ENCODE measurements at places on chromosomes 16 and 17. TPM values are rescaled to one million over a fixed set of nuclear protein-coding genes. Genes with fewer than 3 reads are reported as not detected.

Gene SKAP1
- total RNA-seq = 0.94 TPM

Gene SDR42E1
- total RNA-seq = 7.7 TPM

Gene MYH8
- total RNA-seq = not detected

DNA sequence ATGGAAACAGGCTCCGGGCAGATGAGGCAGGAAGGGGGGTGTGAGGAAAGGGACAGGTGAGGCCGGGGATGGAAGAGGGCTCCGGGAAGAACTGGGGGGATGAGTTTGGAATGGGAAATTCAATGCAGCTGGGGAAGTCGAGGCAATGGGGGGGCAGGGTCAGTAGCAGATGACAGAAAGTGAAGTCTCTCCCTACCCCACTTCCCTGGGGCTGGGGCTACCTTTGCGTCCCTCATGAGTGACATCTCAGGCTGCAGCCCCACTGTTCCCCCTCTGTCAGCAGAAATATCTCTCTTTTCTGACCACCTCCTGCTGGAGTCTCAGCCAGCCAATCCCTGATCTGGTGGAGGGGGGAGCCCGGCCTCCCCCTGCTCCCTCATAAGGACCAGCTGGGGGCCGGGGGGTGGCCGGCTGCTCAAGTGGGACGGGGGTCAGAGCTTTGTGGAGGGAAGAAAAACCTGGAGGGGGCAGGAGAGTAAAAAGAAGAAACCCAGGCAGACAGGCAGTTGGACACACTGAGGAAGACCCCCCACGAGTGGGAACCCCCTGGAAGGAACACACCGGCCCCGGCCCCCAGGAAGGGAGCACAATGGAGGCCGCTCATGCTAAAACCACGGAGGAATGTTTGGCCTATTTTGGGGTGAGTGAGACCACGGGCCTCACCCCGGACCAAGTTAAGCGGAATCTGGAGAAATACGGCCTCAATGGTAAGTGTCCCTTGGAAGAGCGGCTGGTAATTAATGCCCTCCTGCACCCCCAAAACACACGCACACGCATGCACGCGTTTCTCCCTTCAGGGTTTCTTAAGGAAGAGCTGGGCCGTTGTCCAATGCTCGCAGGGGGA lies at the start of gene ATP2A1:
ATP2A1 (plus strand) TSS at position 406 of the 844 bp plus-strand sequence; CDS start at position 590, 184 bp downstream.
- no peak for DNase-seq

DNA sequence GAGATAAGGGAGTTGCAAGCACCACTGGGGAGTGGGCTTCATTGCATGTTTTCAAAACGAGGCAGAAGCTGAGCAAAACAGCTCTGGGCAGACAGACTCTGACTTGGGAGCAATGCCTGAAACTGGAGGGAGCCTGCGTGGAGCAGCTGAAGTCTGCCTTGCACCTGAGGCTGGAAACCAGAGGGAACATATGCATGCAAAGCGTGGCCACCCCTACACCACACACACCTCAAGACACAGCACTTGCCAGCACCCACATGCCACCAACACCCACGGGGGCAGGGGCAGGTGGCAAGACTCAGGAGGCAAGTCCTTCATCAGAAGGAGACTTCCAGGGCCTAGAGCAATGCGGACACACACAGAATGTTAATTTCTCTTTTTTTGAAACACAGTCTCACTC lies 45.8 kb downstream of the COTL1 start:
- no peak for DNase-seq

Gene CCL11
- total RNA-seq = not detected

DNA sequence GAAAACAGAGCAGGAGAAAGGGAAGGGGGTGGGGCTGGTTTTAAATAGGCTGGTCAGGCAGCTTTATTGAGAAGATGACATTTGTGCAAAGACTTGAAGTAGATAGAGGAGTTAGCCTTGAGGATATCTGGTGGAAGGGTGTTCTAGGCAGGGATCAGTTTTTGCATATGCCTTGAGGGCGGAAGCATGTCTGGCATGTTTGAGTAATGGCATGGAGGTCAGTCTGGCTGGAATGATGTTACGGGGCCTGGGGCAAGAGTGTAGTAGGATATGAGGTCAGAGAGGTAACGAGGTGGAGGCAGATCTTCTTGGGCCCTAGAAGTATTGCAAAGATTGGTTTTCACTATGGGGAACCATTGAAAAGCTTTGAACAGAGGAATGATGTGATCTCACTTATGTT lies 4.8 kb downstream of the RABEP1 start:
- DNase-seq = no peak

- DNase-seq = no peak
These were observed 1713.9 kb downstream of the TP53TG3F start for GRCh38 chr16:35173295-35173694.

- DNase-seq = no peak
These were observed 21.4 kb upstream of the ZFP90 start for GRCh38 chr16:68517606-68518166.

DNA sequence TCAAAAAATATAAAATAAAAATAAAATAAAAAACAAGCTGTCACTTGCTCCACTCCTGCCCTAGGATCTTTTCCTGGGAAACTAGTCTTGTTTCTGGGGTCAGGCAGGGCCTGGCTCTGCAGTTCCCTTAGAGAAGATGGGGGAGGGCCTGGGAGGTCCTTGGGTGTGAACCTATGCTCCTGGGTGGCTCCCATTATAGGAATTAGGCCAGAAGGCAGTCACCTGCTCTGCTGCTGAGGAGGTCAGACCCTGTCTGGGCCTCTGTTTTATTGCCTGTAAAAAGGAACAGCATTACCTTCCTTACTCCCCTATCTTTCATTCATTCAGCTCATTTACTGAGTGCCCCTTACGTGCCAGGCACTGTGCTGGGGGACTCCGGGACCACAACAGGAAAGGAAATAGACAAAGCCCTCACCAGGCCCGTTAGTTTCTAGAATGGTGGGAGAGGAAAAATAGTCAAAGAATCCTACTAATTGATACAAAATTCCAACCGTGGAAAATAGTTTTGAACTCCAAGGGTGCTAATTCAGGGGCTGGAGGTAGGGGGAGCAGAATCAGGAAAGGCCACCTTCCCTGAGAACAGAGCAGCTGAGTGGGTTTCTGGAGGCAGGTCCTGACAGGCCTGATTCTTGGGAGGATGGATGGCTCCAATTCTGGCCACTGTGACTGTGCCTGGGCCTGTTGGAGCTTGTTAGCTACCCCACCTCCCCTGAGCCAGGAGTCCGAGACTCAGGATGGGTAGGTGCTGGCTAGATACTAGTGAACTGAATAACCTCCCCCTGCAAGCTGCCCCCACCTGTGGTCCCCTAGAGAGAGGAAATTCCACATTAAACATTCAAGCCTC lies 1.3 kb upstream of the SLC46A1 start:
- DNase-seq = no peak

GRCh38 chr17:17155568-17155967 lies 50.6 kb downstream of the PLD6 start:
- DNase-seq = peak; percentile 34

- DNase-seq = no peak
These were observed 94.2 kb downstream of the HELZ start for GRCh38 chr17:67150826-67151225.

DNA sequence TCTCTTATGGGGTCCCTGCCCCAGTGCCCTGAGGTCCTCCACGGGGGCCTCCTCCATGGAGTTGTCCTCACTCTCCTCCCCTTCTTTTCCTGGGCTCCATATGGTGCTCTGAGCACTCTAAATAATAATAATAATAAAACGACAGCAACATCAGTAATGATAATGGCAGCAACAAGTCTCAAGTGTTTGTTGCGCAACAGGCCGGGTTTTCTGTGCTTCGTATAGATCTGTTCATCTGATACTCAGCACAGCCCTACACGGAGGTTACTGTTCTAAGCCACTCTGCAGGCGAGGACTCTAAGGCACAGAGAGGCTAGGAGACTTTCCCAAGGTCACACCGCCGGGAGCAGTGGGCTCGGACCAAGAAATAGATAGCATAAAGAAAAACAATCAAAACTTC lies 13.7 kb downstream of the CIBAR2 start:
- no peak for DNase-seq

Gene KRT33B
- not detected for total RNA-seq

DNA sequence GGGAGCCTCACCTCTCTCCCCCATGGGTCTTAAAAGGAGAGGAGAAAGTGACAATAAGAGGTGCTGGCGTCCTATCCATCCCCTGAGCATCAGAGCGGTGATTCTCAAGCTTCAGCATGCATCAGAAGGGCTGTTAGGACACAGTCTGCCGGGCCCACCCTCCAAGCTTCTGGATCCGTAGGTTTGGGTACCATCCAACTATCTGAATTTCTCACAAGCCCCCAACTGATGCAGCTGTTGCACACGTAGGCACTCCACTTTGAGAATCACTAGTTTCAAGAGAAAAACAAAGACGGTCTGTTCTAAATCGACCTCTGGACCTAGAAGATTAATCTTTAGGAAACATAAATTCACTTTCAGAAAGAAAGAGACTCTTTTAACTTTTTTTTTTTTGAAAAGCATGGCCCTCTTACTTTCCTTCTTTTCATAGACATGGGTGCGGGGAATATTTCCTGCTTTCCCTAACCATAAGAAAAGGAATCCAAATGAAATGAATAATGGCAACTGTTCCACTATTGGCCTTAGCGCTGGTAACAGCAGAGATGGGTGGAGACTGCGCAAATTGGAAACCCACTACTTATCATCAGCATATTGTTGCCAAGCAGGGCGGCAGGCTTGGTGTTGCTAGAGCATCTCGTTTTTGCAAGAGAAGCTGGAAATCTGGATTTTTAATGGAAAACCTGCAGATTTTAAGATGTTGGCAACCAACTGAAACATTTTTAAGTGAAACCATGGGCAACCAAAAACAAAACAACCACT lies 144.4 kb downstream of the GAS7 start:
- DNase-seq = no peak

Gene SHISA6
- 0.22 TPM for total RNA-seq

- DNase-seq = no peak
These were observed 63.7 kb upstream of the BCO1 start for GRCh38 chr16:81174644-81175324.

DNA sequence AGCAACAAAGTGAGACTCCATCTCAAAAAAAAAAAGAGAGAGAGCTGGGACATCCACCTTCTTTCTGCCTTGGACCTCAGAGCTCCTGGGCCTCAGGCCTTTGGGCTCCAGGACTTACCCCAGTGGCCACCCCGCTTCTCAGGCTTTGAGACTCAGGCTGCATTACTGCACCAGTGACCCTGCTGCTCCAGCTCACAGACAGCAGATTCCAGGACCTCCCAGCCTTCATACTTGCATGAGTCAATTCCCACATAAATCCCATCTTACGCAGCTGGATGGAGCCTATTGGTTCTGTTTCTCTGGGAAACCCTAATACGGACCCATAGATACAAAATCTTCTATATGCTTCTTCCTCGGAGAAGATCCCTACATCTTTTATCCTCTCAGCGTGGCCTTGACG lies 2.1 kb upstream of the CEP295NL start:
- no peak for DNase-seq

DNA sequence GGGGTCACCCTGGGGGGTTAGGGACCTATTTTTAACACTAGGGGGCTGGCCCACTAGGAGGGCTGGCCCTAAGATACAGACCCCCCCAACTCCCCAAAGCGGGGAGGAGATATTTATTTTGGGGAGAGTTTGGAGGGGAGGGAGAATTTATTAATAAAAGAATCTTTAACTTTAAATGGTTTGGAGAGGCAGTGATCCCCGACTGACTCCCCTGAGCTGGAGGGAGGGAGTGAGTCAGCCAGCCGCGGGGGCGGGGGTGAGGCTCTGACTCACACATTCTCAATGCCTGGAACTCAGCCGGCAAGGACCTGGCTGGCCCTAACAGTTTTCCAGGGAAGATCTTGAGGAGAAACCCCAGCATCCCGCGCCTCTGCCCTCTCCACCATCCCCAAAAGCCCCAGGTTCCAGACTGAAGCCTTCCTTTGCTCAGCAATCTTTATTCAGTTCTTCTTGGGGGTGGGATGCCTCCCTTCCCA lies 1.5 kb downstream of the HCFC1R1 start:
- DNase-seq = peak; percentile 97

DNA sequence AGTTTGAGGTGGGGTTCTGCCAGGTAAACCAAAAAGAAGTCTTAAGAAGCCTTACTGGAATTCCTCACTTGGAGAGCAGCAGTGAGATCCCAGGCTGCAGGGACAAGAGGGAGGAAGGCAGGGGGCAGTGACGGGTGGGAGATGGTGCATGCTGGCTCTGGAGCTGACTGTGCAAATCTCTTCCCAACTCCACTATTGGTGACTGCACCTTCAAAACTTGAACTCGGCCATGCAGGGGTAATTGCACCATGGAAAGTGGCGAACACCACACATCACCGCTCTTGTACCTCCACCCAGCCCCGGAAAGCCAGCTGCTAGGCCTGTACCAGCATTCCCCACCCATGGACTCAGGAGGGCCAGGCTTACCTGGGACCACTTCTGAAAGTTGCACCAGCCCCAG lies 51.4 kb upstream of the CDR2 start:
- no peak for DNase-seq

GRCh38 chr17:37488009-37488604 lies 1.6 kb upstream of the DUSP14 start:
- DNase-seq = peak; percentile 34

Gene NXN
- 16.5 TPM for total RNA-seq

Gene PIMREG
- not detected for total RNA-seq

DNA sequence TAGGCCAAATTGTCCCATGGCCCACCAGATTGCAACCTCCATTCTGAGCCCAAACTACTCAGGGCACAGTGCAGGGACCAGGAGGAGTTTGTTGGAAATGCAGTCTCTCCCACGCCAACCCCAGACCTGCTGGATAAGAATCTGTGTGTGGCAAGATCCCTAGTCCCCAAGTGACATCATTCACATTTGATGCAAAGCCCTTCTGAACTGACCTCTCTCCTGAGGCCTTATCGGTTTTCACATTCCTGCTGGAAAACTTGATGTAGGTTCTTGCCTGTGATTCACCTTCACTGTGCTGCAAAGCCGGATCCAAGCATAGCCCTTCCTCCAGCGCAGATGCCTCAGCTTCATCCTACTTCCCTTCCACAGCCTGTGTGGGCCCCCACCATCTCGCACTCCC lies 6.6 kb upstream of the SHCBP1 start:
- no peak for DNase-seq

GRCh38 chr17:61477204-61477834 lies 25.1 kb downstream of the TBX4 start:
- DNase-seq = no peak

- DNase-seq = no peak
These were observed 38.5 kb downstream of the PIEZO1 start for GRCh38 chr16:88746506-88746905.

DNA sequence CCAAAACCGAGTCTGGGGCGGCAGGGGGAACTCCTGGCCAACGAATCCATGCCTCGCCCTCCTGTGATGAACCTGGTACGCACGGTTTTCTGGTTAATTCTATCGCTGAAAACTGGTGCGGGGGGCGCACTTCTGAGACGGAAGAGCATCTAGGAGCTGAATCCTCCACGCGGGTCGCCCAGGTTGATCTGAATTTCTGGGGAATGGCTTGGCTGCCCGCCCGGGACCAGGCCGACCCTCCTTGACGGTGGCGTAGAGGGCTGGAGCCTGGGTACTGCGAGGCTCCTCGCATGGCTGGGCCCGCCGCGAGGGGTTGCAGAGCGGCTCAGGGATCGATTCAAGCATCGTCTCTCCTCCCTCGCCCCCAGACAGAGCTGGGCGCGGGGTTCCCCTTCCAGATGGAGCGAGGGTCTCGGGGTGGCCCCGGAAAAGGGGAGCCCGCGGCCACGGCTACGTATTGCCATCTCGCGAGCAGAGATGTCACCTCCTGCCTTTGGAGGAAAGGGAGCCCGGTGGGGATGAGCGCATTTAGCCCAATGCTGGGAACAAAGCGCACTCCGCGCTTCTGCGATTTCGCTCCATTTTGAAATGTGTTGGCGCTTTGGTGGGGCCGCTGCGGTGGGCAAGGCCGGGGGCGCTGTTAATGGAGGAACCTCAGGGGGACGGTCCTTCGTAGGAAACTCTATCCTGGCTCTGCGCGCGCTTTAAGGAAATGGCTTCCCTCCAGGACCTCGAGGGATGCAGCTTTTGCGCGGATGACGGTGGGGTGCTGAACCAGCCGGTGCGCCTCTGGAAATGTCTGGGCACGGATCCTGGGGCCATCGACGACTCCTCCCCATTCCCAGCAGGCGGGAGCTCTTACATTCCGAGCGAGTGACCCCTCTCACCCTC lies 2.7 kb downstream of the MAPT start:
- no peak for DNase-seq

Data from thyroid gland (tissue), 4 donors.